ENCODE measurements at places on chromosomes 2 and 18.

DNA sequence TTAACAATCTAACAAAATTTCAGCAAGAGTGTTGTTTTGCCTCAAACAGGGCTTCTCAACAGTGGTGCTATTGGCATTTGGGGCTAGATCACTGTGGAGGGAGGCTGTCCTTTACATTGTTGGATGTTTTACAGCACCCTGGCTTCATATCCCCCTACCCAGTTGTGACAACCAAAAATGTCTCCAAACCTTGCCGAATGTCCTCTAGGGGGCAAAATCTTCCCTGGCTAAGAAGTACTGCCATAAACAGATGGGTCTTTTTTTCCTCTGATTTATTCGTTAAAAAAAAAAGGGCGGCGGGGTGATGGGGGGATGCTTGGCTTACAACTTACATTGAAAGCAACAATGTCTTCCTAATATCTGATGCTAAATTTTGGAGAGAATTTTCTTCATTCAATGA, 207.6 kb upstream of the CCDC150 start:
- DNase-seq = no peak

- DNase-seq = no peak
Measured at GRCh38 chr2:217622205-217623060, 380.4 kb downstream of the TNS1 start.

GRCh38 chr2:214737188-214737587, 72.3 kb downstream of the BARD1 start:
- no peak for DNase-seq

GRCh38 chr2:162890690-162891311, 52.2 kb upstream of the KCNH7 start:
- DNase-seq = no peak

DNA sequence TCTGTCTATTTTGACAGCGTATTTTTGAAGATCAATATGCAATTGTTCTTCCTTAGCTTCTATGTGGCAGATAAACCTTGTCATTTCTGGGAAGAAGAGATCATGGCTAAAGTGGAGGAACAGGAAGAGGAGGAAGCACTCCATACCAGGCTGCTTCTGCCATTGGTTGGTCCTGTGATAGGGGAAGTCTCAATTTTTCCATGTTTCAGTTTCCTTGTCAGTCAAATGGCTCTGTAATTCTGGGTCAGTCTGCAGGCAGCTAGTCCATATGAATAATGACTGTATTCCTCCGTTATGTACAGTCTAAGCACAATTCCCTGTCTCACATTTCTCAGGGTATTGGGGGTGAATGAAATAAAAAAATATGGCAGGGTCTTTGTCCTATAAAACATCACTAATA, 277.6 kb upstream of the CXCR4 start:
- DNase-seq = no peak

GRCh38 chr2:195532255-195532627, 124.8 kb upstream of the SLC39A10 start:
- no peak for DNase-seq

- no peak for DNase-seq
Measured at GRCh38 chr18:35582899-35583558, 1.5 kb downstream of the GALNT1 start.

DNA sequence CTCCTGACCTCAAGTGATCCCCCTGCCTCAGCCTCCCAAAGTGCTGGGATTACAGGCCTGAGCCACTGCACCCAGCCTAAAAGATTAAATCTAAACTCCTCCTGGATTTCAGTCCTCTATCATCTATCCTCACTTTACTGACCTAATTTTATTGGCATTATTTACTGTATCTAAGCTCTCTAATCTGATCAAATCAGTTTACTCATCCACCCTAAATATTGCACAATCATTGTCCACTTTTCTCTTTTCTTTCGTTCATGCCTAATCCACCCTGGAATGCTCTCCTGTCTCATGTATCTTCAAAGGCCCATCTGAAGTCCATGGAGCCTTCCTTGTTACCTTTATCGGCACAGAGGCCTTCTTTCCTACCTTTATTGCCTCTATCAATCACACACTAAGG, 31.6 kb upstream of the GPR155 start:
- no peak for DNase-seq

DNA sequence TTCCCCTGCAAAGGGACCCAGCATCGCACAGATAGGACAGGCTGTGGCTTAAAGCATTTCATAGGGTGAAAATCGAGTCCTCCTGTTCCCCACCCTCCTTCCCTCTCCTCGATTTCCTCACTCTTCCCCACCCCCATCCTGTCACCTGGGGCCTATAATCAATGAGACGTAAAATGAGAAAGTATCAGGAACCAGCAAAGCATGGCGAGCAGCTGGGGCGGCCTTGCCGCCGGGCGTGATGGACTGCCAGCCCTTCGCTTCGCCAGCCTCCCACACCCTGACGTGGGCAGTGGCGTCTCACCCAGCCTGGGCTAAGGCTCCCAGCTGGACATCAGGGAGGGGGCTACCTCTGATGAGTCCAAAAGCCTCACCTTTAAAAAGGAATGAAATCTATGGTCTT, 11.1 kb downstream of the SLC30A3 start:
- DNase-seq = no peak

DNA sequence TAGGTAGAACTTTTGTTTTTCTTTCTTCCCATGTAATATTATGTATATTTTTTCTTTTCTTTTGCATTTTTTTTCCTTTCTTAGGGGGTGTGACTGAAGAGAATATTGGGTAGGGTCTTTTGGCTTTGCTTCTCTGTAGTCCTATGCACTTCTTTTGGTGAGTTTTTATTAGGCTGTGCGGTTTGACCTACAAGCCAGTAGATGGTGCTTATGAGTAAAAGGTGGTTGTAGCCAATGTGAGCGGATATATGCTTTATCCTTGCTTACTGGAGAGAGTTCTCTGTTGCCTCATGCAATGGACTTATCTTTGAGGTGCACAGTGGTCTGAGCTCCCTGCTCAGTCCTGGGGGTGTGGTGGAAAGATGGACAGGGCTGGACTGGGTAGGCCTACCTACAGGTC, 52.7 kb downstream of the DSEL start:
- DNase-seq = no peak

DNA sequence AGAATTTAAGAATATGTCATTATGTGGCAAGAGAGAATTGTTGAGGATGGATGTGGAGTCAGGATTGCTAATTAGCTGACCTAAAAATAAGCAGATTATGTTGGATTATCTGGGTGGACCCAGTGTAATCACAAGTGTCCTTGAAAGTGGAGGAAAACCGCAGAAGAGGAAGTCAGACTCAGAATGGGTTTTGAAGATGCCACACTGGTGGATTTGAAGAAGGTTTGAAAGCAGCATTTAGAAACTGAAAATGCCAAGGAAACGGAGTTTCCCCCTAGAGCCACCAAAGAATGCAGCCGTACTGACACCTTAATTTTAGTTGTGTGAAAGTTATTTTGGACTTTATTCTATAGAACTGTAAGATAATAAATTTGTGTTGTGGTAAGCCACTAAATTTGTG, 41.6 kb upstream of the DPP10 start:
- DNase-seq = no peak

GRCh38 chr18:50071397-50071796, 123.5 kb downstream of the MYO5B start:
- DNase-seq = no peak

GRCh38 chr2:142796161-142796560, 81.3 kb upstream of the KYNU start:
- DNase-seq = no peak

- no peak for DNase-seq
Measured at GRCh38 chr2:207616185-207616584, 9.0 kb downstream of the METTL21A start.

DNA sequence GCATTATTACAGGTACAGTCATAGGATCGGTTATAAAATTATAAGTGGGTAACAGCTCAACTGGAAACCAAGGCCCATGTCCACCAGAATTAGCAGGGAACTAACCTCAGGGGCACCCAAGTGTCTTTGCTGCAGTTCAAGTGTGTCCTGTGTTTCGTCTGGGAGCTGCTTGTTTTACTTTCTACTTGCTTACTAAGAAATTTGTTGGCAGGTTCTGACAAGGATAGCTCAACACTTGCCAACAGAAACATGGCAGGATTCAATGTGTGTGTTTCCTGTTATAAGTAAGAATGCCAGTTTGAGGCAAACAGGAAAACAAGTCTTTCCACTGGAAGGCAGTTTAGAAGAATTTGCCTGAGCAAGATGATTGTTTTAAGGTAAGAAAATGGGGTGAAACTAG, 104.5 kb downstream of the EPHA4 start:
- no peak for DNase-seq

DNA sequence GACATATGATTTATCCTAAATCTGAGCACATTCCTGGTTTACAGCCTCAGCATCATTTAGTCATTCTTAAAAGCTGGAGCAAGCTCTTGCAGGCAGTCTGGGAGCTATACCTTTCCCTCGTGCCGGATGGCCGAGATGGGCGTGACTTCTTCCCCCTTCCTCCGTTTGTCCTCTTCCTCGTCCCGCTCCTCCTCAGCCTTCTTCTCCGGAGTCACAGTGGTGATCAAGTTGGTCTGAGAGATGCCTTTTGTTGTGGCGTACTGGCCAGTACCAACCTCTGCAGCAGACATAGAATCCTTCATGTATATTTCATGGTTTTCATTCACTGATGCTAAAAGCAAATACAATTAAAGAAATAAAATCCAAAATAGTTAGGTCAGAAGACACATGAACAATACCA, 124.1 kb upstream of the ZBTB14 start:
- DNase-seq = no peak

DNA sequence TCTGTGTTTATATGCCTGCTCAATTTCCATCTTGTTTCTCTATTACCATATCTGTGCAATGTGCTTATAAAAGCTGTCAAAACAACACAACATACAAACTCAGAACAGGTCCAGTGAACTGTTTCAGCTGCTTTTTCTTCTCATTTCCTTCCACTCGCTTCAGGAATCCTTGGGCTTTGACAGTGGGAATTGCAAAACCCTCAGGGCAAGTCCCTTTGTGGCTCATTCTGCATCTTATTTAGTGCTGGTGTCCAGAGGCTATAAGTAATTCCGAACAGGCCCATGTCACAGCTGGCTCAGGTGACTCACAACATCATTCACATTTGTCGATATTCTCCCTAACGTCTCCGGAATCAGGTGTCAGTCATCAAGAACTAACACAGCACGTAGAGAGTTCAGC, 309.9 kb upstream of the ZNF521 start:
- no peak for DNase-seq

- DNase-seq = no peak
Measured at GRCh38 chr2:224545884-224546644, 39.1 kb downstream of the CUL3 start.

DNA sequence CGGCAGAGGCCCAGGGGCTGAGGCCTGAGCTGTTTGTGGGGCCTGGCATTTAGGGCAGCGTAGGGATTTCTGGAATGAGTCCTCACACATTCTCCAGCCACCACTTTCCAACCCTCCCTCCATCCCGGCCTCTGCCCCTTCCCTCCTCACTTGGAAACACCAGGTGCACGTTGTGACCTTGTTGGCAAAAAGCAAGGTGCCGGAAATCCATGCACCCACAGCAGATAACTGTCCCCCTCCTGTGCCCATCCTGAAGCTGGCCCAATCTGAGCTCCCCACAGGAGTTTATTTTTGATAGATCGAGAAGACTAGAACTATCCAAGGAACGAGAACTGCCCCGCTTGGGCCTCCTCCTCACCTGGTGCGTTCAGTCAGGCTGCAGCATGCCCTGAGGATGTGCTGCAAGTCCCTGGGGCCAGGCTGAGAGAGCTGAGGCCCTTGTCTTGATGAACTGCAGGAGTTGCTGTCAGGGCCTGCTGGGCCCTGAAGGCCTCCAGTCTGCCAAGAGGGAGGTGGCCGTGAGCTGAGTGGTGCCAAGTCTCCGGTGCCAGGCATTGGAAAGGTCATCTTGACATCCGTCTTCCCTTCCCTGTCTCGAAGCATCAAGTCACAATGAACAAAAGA, 55.8 kb downstream of the CTIF start:
- no peak for DNase-seq
